Hepatocyte (in vitro differentiated cells): ENCODE measurements at places on chromosomes 5 and 9. TPM values are rescaled to one million over a fixed set of nuclear protein-coding genes. Genes with fewer than 3 reads are reported as not detected.

DNA sequence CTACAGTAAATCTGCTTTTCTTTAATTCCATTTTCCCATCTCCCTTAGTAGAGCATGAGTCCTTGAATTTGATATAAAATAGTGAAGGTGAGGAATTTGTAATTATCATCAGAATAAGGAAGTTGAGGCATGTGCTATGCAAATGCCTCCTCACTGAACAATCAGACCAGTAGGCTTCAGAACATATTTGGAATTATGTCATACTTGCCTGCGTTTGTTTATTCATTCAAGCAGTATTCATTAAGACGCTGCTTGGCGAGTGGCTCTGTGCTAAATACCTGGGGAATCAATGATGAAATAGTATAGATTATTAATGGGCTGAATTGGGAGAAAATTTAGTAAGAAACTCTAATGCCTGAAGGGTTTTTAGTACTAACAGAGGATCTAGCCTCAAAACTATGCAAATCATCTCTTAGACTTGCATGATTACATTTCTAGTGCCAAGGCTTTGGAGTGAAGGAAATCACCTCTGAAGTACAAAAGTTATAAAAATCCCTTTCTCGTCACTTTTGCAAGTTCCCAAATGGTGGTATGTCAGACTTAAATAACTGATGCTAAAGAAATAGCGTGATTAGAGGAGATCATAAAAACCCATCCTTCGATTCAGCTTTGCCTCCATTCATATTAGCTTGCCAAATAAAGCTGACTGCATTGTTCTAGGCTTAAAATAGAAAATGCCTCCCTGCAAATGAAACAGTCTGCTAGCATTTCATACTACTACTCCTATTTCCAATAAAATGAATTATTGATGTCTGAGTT is 141.7 kb downstream of the PCSK5 start:
- DNase-seq = no peak

DNA sequence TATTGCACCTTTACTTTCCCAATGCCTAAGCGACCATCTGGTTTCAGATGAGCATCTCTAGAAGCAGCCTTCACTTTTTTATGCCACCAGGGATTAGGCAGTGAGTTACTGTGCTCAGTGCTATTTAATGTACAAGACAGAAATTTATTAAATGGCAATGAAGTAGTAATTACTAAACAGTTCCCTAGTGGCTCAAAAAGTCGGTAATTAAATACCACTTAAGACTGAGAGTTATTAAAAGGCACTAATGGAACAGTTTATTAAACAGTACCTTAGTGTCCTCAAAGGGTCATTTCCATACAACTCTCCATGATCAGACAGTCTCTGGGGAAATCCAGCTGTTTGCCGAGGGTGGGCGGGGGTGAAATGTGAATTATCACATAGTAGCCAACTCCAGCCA is 42.3 kb downstream of the LHFPL2 start:
- DNase-seq = no peak

Gene EPB41L4A
- 11.4 and 12.9 TPM in 2 replicates for total RNA-seq

Gene TESK1
- 17.4 and 20.1 TPM in 2 replicates for total RNA-seq

DNA sequence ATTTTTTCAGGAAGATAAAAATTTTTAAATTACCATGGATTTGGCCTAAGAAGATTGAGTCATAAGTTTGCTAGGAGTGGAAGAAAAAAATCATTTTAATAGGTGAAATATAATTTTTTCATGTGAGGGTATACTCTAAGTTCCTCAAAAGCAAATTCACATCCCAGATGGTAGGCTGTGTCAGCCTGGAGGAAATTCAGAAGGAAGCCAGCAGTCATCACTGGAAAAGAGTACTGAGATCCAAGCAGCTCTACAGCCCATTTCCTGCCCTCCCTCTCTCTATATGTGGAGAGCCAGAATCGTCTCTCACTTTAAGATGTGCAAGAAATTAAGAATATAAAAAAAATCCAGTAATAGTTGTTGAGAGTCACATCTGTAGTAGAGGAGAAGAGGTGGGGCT is 126.5 kb upstream of the CDH18 start:
- DNase-seq = no peak

- DNase-seq = no peak
These were observed 199.1 kb upstream of the OR13F1 start for GRCh38 chr9:104304925-104305324.

Gene LECT2
- total RNA-seq = 25.0 and 29.6 TPM in 2 replicates

Gene CDH9
- 0.53 and 2.2 TPM in 2 replicates for total RNA-seq

DNA sequence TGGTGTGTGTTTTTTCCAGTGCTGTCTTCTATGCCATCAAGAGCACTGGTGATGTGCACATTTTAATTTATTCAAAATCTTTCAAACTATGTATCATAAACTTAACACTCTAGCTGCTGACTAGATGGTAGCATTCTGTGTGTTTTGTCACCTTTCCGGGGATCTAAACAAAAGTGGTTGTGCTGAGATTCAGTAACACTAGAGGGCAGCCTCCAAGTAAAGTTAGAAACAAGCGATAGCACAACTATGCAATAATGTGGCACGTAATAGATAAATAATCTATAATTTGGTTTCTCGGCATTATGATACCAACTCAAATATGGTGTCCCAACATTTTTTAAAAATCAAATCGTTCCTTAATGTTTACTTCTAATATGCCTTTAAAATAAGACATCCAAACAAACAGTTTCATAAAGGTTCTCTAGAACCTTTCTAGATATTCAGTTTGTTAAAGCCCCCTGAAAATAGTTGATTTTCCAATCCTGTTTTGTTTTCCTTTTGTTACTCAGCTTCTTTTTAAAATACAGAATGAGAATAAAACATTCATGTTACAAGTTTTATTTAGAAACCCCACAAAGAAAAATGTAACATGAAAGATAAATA is 16.9 kb downstream of the SEMA6A start:
- DNase-seq = no peak

DNA sequence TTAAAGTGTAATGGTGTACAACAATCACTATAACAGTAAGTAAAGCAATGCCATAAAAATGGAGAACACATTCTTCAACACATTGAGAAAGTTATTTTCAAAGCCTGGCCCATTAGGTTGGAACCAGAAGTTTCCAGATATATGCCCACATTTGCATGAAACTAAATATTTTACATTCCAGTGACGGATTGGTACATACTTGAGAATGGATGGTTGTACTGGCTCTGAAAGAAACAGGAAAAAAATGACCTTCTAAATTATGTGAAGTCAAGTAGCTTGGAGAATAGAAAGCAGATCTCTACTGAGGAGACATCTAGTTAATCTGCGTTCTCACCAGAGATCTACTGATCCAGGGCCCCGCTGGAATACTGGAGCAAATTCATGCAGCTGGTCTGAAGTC is 1037.0 kb downstream of the NR2F1-AS1 start:
- DNase-seq = no peak
